ENCODE measurements at places on chromosomes 12 and 14.

DNA sequence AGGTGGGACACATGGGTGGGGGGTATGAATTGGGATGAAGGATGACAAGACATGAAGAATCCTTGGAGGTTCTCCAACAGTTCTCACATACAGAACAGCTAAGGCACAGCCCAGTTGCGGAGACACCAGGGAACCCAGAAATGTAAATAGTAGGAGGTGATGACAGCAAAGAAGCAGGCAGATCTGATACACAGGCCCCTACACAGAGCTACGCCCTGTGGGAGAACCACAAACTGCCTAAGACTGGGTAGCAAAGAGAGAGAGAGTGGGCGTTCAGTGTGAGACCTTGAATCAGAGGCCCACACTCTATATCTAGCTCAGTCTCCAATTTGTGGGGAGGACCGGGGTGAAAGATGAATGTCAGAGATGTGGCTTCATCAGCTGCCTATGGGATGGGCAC is 9.5 kb upstream of the NUMB start:
- no peak for DNase-seq

DNA sequence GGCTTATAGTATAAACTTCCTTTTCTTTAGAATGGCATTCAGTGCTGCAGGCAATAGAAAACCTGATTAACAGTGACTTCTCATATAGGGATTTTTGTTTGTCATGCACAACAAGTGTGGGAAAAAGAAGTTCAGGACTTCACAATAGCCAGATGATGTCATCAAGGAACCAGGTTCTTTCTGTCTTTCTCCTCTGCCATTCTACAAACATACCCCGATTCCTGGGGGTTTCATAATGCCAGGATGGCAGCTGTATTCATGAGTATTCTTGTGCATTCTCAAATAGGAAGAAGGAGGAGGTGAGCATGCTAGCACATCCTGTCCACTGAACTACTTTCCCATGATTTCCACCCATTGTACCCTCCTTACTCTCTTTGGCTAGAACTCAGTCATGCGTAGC is 182.7 kb upstream of the EEA1 start:
- DNase-seq, result no peak

- peak; percentile 27 for DNase-seq
These were observed 150.6 kb upstream of the AEBP2 start for GRCh38 chr12:19288603-19289244.

GRCh38 chr12:118098401-118098800 is 5.4 kb downstream of the VSIG10 start:
- no peak for DNase-seq

GRCh38 chr12:131593406-131593805 is 117.5 kb upstream of the SFSWAP start:
- no peak for DNase-seq

DNA sequence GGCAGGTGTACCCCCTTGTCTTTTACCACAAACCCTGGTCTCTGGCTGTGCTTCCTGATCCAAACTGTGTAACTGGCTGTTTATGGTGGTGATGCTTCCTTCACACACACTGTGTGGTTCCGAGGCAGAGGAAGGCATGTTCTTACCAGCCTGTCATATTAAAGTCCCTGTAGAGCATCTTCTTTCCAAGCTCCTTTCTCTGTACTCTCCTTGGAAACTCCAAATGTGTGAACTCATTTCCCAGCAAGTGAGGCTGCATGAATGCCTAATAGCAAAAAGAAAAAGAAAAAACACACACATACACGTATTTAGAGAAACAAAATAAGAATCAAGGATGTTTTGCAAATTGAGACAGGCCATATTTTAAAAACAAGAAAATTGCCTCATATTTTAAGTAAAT is 214.9 kb downstream of the PPM1H start:
- no peak for DNase-seq

DNA sequence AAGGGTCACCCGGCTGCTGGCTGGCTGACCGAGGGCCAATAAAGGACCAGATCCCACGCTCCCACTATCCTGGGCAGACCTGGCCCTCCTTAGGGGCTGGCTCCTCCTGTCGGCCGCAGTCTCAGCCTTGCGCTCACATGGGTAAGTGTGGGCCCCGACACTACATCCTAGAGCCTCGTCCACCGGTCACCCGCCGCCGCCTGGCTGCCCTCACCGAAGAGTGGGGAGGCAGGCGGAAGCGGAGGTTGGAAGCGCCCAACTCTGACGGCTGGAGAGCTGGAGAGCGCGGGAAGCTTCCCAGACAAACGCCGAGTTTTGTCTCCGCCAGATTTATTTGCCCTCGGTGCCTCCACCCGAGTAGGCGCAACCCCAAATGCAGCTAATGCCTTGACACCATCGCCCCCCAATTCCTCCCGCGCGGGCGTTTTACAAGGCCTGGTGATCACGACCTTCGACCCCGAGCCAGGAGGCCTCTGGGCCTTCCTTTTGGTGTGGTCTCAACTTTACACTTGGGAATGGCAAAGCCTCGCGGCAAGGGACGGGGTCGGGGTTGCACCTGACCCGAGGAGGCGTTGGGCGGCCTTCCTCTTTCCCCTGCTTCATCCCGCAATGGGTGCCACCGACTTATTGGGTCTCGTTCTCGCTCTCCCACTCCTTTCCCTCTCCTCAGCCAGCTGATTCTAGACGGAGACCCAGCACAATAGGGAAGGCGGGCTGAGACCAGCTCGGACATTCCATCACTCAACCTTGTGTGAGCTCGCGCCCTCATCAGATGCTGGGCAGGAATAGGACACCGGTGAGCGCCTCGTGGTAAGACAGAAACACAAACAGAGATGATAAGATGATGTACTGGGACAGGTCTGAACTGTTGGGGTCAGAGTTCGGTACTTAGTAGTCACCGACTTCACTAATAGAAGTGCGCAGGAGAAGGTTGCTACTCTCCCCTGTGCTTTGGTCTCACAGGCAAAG is 78.3 kb upstream of the ANO4 start:
- no peak for DNase-seq

DNA sequence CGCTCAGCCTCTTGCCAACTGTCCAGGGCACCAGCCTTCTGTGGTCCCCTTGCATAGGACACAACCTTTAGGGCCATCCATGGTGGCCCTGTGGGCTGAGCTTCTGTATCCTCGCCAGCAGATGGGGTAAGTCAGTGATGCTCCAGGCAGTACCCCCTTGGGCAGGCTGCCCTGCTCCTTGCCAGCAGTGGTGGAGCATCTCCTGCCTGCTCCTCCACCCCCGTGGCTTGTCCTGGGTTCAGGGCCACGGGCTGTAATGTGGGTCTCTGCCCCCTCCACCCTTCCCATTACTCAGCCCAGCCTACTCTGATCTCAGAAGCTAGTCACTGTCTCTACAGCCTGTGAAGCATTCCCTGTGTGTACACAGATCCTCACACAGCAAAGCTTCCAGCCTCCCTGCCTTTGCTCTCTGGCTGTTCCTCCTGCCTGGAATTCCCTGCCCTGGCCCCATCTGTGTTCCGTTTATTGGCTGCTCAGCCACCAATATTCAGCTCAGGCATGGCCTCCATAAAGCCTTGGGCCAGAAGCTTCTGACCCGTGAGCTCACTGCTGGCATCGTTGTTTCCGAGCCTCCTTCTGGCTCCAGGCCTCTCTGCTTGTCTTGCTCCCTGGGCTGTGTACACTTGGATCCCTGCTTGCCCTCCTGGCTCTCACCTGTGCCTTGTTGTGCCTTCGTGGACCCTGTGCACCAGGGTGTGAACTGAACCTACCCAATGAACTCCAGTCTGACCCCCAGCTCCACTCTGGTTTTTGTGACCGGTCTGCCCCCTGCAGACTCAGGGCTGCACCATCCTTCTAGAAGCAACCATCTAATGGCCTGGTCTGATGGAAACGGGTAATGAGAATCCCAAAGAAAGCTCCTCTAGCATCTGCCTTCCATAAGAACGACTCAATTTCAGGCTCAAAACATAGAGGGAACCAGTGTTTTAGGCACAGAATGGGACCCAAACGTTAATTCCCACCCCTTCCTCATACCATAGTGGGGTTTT is 177.0 kb upstream of the PRMT8 start:
- DNase-seq, result peak; percentile 31

GRCh38 chr14:100762089-100762515 is 35.4 kb downstream of the DLK1 start:
- DNase-seq, result no peak

GRCh38 chr12:68223067-68223747 is 2.4 kb downstream of the IL26 start:
- DNase-seq, result peak; percentile 82

DNA sequence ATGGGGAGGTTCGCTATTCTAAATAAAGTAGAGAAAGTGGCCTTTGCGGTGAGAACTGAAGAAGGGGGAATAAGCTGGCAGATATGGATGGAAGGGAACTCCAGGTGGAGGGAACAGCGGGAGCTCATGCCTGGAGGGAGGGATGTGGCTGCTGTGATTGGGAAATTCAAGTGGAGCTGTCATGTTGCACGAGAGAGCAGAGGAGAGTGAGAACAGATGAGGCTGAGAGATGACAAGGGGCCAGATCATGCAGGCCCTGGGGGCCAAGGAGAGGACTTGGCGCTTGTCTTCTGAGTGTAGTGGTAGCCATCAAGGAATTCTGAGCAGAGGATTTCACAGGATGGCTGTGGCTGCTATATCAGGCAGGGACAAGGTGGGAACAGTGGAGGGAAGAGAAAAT is 35.0 kb downstream of the TGFB3 start:
- no peak for DNase-seq

DNA sequence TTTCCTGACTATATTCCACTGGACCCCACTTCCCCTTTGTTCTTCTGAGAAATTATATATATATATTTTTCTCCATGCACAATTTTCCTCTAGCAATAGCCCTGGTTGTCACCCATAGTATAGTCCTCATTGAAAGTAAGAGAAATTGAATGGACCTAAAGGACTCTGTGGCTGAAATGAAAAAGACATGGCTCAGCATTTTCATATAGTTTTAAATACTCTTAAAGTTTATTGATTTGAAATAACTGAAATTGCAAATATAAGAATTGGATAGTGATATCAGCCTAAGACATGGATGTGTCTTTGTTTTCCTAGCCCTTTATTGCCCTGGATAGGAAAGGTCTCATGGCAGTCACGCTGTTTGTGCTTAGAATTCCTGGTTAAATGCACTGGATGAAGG is 113.8 kb downstream of the ANO6 start:
- no peak for DNase-seq

DNA sequence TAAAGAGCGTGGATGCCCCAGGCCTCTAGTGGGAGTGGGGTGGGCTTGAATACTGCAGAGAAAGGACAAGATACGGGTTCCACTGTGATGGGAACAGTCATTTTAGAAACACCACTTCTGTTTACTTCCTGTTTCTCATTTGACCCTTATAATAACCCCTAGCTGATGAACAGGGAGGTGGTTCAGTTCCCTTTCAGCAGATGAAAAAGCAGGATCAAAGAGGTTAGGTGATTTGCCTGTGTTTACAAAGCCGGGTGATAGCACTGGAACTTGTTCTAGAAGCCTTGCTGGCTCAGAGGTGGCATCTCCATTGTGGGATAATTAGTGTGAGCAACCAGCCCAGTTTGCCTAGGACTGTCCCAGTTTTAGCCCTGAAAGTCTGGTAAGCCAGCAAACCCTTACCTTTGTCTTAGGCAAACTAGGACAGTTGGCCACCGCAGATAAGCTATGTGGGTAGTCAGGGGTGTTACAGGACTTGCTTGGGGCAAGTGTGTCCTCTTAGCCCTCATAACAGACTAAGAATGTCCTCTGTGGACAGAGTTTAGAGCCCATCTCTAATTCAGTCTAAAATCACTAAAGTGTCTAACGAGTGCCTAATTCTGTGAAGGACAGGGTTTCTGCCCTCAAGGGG is 7.5 kb upstream of the LRP1-AS start:
- no peak for DNase-seq

DNA sequence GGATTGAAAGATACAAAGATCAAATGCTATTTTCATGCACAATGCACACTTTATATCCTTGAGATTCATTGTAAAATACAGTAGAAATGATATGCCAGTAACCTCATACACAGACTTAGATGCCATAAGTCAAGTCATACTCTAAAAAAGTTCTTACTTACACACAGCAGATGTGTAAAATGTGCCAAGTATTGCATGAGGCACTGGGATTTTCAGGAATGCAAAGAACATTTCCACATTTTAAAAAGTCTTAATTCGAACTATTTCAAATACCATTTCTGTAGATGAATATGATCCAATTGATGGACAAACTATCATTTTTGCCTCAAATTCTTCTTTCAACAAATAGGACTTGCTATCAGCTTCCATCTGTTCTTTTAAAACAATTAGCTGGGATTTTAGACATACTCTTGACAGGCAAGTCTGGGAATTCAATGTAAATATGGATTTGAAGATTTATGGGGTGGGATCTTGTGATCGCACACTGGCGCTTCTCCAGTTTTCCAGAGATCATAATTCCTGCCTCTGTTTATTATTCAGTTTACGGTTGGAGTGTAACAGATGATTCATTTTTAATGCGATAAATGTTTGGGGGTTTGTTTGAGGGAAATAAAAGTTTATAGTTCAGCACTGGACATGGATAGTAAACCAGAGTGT is 183.8 kb downstream of the PAX9 start:
- DNase-seq, result no peak

DNA sequence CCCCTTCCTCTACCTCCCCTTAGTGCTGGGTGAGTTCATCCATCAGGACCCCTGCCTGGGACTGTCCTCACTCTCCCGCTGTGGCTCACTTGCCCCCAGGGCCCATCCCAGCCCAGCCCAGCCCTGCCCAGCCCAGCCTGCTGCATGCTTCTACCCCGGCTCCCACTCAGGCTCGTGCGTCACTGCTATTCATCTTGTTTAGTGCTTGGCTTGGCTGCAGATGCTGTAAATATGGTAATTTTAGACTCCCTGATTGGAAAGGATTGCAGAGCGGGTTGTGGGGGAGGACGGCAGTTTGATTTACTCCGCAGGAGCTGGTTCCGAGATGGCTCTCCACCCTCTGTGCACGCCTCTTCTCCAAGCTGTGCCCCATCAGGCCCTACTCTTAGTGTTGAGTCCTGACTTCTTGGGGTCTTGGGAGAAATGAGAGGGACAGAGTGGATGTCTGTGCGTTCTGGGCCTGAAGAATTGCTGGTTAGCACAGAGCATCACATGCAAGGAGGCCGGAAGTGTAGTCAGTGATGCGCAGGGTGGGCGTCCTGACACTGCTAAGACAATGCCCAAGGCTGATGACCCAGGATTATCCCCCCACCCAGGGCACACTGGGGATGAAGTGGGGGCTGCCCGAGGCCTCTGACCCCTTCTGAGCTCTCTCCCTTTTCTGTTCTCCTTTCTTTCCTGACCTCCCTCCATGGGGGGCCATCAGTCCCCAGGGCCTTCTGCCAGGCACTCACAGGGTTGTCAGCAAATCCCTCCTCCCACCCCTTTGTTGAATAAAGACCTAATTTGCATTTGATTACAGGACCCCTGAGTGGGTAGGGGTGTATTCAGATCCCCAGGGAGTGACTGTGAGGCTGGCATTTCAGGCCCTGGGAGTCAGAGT is 244.4 kb downstream of the ZFP36L1 start:
- DNase-seq, result no peak

DNA sequence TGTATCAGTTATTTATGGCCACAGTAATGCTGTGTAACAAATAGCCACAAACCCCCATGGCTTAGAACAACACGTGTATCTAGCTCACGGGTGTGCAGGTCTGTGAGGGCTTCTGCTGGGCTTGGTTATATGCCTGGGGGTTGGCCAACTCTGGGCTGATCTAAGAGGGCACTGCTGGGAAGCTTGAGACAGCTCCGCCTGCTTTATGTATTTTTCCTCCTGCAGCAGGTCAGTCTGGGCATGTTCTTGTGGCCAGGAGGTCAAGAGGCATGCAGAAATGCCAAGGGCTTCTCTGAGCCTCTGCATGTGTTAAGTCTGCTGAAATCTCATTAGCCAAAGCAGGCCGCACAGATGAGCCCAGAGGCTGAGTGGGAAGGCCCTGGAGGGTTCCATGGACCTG is 105.8 kb downstream of the ZNF664 start:
- DNase-seq, result no peak

- DNase-seq, result no peak
These were observed 25.7 kb upstream of the GALNT9 start for GRCh38 chr12:132354982-132355680.

Data from CD4-positive, alpha-beta T cell treated with Interleukin-12 subunit alpha and Interleukin-12 subunit beta, for 1 hour (primary cell).